Choroid plexus epithelial cell (primary cell): ENCODE measurements at places on chromosomes 2 and 18.

DNA sequence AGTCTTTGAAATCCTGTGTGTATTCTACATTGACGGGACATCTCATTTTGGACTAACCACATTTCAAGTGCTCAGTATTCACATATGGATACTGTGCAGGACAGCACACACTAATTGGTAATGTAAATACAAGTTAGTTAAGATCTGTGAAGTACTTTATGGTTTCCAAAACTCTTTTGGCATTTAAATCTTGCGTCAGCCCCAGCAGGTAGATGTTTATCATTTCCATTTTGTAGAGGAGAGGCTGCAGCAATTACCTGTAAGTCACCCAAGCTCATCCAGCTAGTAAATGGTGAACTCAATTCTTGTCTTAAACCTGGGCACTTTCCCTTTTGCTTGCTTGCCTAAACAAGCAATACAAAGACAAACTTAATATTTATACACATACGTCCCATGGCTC, 1.6 kb upstream of the NAGK start:
- DNase-seq: no peak

- DNase-seq: peak; percentile 93
These were observed 29.0 kb downstream of the CENPO start for GRCh38 chr2:24822049-24822706.

DNA sequence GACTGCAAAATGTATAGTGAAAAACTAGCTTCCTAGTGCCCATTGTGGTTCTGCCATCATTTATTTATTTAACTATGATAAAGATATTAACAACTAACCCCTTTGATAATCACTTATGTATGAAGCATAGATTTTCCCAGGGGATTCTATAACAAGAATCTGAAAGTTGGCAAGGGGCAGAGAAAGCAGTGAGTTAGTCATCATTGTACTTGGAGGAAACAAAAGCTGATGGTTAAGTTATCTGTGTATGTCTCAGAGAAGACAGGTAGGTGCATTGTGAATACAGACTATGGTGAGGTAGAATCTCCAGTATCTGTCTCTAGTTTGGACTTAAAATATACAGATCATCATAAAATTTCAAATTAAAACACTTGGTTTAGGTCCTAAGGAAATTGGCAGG, 2159.1 kb upstream of the CELF4 start:
- DNase-seq: peak; percentile 31

- no peak for DNase-seq
These were observed 189.0 kb downstream of the PRKCE start for GRCh38 chr2:45840481-45840880.

- DNase-seq: no peak
These were observed 133.4 kb downstream of the RGPD3 start for GRCh38 chr2:106334802-106335201.

DNA sequence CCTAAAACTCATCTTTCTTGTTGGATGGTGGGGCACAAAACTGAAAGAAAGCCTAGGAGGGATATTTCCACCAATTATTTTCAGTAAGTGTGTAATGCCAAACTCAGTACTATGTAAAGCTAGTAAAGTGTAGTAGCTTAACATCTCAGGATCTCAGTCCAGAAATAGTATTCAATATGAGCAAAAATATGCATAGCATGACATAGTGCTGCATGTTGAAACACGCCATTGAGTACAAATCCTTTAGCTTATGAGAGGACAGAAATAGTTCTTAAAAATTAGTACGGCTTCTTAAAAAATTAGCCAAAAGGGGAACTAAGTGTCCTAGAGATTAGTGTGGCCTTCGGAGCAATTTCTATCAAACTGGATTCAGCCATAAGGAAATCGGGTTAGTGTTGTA, 21.7 kb upstream of the ATL2 start:
- DNase-seq: no peak

GRCh38 chr2:67663776-67664175, 266.6 kb downstream of the ETAA1 start:
- no peak for DNase-seq

- peak; percentile 94 for DNase-seq
These were observed 76.6 kb upstream of the MAP4K3 start for GRCh38 chr2:39513641-39514094.

GRCh38 chr18:54791657-54792056, 36.6 kb upstream of the RAB27B start:
- no peak for DNase-seq

- DNase-seq: no peak
These were observed 144.2 kb upstream of the HDAC4 start for GRCh38 chr2:239544918-239545465.

DNA sequence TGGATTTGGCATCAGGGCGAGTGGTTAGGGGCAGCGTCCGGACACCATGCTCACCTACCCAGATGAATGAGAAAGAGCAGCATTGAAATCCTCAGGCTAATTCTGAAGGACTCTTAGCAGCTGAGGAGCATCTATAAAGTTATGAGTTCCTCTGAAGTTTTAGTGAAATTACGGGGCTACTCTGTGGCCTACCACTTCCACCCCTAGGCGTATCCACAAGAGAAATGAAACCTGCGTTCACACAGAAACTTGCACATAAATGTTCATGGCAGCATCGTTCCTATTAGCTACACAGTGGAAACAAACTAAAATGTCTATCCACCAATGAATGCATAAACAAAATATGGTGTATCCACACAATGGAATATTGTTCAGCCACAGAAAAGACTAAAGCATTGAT, 98.0 kb downstream of the GBX2 start:
- no peak for DNase-seq

- peak; percentile 50 for DNase-seq
These were observed 65.1 kb downstream of the TMEM182 start for GRCh38 chr2:102826904-102827303.

DNA sequence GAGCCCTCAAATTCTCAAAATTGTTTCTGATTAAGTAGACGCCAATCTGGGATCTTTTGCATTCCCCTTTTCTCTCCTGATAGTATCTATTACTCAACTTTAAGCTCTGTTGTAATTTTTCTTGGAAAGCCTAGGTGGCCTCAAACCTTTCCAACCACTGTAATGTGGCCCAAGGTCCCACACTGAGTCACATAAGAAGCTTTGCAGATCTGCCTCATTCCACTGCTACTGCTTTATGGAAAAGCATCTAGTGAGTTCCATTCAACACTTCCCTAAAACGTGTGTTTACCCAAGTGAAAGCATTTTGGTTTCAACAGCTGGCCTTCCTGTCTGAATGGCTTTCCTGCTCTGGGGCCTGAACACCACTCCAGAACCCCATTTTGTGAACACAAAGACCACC, 493.6 kb upstream of the SPHKAP start:
- DNase-seq: peak; percentile 86

- DNase-seq: no peak
These were observed 6.4 kb upstream of the ITPRIPL1 start for GRCh38 chr2:96318723-96319122.

- DNase-seq: no peak
These were observed 9.5 kb downstream of the TRIB2 start for GRCh38 chr2:12726271-12726670.
